Activated CD8-positive, alpha-beta memory T cell treated with anti-CD3 and anti-CD28 coated beads for 1 hour (primary cell): ENCODE measurements at places on chromosomes 6 and 20.

GRCh38 chr20:3616250-3616649, 46.9 kb downstream of the GFRA4 start:
- no peak for DNase-seq

- DNase-seq = no peak
These were observed 44.1 kb upstream of the MLN start for GRCh38 chr6:33847867-33848266.

- no peak for DNase-seq
These were observed 894.3 kb downstream of the TFAP2A start for GRCh38 chr6:9520417-9521151.

GRCh38 chr20:52434041-52434425, 242.5 kb upstream of the ZFP64 start:
- no peak for DNase-seq

DNA sequence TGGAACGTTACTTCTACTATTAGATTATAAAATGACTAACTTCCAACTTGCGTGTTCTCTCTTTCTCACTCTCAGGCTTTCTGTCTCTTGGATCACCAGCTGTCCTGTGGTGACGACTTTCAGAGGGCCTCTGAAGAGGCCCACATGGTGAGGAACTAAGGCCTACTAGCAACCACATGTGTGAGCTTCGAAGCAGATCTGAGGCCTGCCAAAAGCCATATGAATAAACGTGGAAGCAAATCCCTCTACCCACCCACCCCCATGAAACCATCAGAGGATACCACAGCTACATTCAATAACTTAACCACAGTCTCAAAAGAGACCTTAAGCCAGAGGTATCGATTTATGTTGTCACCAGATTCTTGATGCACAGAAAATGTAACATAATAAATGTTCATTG, 13.5 kb upstream of the BMP5 start:
- DNase-seq = no peak

DNA sequence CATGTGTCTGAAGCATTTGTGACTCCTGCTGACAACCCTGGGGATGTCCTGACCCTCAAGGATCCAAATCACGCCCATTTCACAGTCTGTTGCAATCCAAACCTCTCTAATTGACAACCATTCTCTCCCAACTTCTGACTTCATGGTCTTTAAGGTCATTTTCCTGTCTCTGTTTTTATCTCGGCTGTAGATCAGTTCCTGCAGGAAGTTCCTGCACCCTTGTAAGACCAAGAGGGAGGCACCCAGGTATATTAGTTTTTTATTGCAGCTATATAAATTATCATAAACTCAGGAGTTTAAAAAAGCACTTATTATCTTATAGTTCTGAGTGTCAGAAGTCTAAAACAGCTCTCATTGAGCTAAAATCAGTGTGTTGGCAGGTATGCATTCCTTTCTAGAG, 166.8 kb downstream of the BTBD3 start:
- DNase-seq = no peak

DNA sequence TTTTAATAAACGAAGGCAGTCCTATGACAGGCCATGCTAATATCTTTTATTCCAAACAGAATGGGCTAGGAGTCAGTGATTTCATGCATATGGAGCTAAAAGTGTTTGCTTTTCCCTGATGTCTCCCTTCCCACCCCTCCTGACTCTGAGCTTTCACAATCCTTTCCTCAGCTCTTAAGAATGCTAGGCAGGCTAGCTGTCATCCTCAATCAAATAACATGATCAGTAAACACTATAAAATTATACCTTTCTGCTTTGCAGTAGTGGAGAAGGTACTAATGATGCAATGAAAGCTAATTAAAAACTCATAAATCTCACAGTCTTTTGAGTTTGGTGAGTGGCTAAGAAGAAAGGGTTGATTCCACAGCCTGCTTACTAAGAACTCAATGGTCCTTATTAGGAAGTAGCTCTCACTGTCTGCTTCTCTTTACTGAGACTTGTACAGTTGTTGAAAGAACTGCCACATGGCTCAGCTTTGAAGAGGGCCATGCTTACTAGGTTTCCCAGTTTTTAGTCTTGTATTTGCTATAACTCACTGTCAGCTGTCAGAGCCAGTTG, 250.9 kb upstream of the JAG1 start:
- no peak for DNase-seq
